ENCODE measurements at places on chromosomes 2 and 18. TPM values are rescaled to one million over a fixed set of nuclear protein-coding genes. Genes with fewer than 3 reads are reported as not detected.

DNA sequence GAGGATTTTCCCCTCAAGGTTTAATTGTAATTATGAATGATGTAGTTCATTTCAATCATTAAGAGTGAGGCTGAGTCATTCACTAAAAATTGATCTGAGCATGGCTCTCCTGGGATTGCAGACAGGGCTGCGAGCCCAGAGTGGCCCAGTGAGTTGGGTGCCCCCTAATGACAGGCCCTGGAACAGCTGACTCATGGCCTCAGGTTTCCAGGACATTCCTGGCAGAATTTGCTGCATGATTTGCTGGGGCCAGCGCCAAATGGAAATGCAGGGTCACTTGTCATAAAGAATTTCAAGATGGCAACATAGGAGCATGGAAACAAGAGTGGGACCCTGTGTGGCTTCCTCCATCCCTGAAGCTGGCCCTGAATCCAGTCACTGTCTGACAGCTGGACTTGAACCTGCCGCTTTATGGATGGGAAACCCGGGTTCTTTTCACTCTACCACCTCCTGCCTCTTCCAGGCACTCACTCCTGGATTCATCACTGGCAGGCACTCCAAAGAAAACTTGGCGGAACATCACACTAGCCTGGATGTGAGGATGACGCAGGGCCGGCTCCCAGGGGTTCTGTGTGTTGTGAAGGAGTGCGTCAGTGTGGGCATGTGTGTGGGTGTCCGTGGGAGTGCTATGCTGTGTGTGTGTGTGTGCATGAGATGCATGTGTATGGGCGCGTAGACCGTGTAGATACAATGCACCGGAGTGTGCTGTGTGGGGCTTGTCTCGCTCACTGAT is 15.2 kb downstream of the OTOF start:
- DNase-seq = peak; percentile 26

DNA sequence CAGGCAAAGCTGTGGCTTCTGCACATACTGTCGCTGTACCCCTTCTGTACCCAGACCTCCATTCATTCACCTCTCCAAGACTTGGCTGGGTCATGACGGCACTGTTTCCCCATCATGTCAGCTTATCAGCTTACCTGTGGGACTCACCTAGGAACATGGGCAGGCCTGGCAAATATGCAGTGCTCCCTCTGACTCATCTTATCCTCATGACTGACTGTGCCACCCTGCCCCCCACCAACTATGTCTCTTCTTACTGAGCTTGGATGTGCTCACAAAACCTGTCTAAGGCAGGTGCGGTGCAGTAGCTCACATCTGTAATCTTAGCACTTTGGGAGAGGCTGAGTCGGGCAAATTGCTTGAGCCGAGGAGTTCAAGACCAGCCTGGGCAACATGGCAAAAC is 152.4 kb downstream of the MGAT5 start:
- no peak for DNase-seq

Gene EVX2
- total RNA-seq = not detected

Gene SERPINB2
- total RNA-seq = not detected

DNA sequence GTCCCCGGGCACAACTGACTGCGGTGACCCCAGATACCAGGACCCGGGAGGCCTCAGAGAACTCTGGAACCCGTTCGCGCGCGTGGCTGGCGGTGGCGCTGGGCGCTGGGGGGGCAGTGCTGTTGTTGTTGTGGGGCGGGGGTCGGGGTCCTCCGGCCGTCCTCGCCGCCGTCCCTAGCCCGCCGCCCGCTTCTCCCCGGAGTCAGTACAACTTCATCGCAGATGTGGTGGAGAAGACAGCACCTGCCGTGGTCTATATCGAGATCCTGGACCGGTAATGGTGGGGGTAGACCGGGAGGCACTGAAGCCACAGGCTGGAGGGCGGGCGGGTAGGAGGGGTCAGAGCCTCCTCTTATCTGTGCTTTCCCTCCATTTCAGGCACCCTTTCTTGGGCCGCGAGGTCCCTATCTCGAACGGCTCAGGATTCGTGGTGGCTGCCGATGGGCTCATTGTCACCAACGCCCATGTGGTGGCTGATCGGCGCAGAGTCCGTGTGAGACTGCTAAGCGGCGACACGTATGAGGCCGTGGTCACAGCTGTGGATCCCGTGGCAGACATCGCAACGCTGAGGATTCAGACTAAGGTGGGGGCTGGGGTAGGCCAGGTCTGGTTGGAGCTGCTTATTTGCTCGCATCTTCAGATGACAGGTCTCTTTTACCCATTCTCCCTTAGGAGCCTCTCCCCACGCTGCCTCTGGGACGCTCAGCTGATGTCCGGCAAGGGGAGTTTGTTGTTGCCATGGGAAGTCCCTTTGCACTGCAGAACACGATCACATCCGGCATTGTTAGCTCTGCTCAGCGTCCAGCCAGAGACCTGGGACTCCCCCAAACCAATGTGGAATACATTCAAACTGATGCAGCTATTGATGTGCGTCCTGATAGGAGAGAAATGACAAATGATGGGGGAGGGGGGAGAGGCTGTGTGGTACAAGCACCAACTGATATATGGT is 780 bp downstream of the HTRA2 start:
- DNase-seq = peak; percentile 80

GRCh38 chr2:45852450-45853150 is 201.1 kb downstream of the PRKCE start:
- DNase-seq = no peak

DNA sequence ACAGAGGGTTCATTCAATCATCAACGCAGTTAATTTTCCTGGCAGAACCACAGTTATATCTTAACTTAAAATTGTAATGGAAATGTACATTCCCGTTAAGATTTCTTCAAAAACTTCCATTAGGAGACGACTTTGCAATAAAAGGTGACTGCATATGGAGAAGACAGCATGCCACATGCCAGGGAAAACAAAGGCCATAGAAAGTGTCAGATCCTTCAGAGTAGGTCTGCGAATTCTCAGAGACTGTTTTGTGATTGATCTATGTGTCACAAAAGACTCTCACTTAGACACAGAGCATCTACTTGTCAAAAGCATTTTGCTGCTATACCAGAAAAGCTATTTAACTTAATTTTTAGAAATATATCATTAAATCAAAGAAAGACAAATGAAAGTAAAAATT is 274.6 kb downstream of the DPP10 start:
- no peak for DNase-seq

Gene SMYD1
- total RNA-seq = not detected

Gene PDE11A
- total RNA-seq = not detected

Gene RAPGEF4
- total RNA-seq = 0.21 TPM

Gene EMILIN1
- 0.29 TPM for total RNA-seq

- DNase-seq = no peak
These were observed 153.5 kb upstream of the PGAP1 start for GRCh38 chr2:197079832-197080555.

DNA sequence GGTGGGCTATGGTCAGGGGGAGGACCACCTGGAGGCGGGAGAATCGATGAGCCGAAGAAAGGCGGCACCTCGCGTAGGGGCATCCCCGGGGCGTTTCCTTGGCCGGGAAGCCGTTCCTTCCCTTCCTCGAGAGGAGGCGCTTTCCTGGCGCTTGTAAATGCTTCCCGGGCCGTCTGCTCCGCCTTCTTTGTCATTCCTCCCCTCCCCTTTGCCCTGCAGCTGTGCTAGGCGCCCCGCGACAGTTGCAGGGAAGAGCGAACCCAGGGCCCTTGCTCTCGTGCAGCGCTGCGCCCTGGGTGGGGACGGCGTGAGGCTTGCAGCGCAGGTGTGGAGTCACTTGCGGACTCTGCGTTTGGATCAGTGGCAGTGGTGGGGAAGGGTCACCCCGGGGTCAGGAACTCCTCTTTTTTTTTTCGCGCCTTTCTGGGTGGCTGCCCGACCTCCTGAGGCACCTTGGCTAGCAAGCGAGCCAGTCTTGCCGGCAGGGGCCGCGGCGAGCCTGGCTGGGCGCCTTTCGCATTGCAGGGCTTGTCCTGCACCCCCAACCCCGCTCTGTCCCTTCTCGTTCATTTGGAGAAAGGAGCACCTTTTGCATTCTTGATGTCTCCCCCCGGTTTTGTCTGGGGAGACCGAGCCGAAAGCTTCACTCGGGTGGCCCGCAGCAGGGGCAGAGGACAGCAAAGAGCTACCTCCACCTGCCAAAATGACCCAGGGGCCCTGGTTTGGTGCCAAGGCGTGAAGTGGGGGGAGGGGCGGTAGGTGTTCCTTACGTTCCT is 858 bp downstream of the KCNS3 start:
- no peak for DNase-seq

GRCh38 chr18:62741584-62741983 is 26.2 kb downstream of the PHLPP1 start:
- DNase-seq = no peak

Gene ATG16L1
- total RNA-seq = 27.0 TPM

Gene CXCR2
- total RNA-seq = not detected

Gene TWIST2
- total RNA-seq = not detected

- peak; percentile 87 for DNase-seq
These were observed 33.8 kb downstream of the TOGARAM2 start for GRCh38 chr2:29014811-29015421.

- peak; percentile 16 for DNase-seq
These were observed 9.4 kb upstream of the CD302 start for GRCh38 chr2:159807183-159808031.

Gene CYP27A1
- total RNA-seq = not detected

GRCh38 chr2:40456926-40457325 is 5.0 kb upstream of the SLC8A1 start:
- DNase-seq = no peak

DNA sequence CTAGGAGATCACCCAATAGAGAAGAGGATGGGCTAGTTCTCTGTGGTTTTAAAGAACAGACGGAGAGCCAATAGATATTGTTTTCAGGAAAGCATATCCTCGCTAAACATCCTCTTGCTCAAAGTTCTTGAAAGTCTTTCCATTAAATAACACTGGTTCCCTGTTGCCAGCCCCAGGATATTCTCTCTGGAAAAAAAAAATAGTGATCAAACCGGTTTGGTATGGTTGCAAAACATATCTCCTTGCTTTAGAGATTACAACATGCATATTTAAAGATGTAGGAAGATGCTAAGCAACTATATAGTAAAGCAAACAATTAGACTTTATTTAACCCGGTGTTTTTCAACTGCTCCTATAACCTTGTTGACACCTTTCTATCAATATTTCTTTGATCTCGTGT is 211.4 kb downstream of the CMPK2 start:
- no peak for DNase-seq

DNA sequence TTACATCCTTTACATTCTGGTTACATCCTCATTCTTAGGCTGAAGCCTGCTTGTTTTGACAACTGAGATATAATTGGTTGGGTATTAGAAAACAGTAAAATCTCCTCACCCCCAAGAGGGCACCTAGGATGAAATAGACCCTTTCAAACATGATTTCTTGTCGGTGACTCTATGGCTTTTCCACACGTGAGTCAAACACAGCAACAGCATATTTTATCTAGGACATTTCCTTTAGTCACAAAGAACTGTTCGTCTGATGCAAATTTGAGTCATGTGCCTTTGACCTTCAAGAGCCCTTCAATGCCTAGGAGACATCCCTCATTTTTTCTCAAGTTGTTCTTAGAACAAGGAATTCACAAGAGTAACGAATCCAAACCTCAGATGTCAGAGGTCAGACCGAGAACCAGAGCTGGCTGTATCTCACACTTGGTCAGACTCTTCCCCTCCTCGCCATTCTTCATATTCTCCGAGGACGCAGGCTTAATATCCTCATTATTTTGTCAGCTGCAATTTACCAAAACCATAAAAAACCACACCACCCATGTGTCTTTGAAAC is 60.5 kb upstream of the ALKAL2 start:
- no peak for DNase-seq

DNA sequence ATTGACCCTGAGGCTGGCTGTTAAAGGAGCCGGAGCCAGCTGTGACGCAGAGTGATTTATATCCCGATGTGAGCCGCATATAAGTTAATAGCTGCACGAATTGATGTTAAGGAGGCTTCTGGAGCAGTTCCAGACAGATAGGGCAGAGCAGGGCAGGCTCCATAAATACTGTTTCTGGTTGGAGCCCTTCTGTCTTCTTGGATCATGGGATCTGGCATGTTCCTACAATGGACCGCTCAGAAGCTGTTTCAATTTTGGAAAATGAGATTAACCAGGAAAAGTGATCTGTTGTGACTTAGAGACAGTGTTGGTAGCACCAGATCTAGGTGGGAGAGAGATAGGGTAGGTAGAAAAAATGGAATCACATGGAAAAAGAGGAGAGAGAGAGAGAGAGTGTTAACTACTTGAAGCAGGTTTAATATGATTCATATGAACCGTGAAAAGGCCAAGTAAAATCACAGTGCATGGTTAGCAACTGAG is 4.8 kb upstream of the IGFBP5 start:
- no peak for DNase-seq

DNA sequence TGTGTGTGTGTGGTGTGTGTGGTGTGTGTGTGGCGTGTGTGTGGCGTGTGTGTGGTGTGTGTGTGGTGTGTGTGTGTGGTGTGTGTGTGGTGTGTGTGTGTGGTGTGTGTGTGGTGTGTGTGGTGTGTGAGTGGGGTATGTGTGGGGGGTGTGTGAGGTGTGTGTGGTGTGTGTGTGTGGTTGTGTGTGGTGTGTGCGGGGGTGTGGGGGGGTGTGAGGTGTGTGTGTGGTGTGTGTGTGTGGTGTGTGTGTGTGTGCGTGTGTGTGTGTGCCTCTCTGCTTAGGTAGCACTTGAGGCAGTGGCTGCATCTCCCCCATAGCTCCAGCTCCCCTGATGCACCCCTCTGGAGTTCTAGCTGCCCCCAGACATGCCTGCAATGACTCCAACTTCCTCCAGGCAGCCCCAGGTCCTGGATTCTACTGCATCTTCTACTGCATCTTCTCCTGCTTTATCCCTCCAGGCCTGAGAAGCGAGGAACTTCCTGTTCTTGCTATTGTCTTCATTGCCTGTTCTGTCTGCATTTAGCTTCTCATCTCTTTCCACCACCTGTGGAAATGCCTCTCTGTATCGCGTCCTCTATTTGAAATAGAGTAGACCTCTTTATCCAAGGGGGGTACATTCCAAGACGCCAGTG is 22.2 kb upstream of the MLPH start:
- DNase-seq = no peak

Gene MOCOS
- total RNA-seq = 0.36 TPM

- no peak for DNase-seq
These were observed 15.7 kb downstream of the C2orf69 start for GRCh38 chr2:199926806-199927205.

- DNase-seq = no peak
These were observed 63.8 kb upstream of the SEC11C start for GRCh38 chr18:59075923-59076322.

DNA sequence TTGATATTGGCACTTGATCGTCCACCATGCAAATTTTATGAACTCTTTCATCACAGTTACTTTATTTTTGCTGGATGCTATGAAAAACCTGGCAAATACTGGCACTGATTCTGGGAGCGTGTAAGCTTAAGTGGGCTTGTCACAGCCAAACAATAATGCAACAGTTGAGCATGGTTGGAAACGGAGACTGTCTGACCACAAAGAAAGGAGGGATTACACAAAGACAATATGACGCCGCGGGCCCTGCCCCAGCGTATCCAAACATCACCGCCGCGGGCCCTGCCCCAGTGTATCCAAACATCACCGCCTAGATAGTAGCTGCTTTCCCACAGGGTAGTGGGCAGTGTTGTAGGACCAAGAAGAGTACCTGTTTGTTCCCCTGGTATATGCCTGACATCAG is 135.9 kb downstream of the PRPF40A start:
- no peak for DNase-seq

- DNase-seq = peak; percentile 61
These were observed 7.0 kb upstream of the TYMS start for GRCh38 chr18:650428-650858.

Gene KCNG2
- not detected for total RNA-seq

Gene C2orf78
- total RNA-seq = not detected

GRCh38 chr18:10893196-10893595 is 256.2 kb downstream of the PIEZO2 start:
- DNase-seq = no peak

GRCh38 chr2:128386066-128386465 is 67.4 kb upstream of the HS6ST1 start:
- no peak for DNase-seq

Measured in activated CD4-positive, alpha-beta memory T cell treated with anti-CD3 and anti-CD28 coated beads for 36 hours (primary cell).